ENCODE measurements at places on chromosomes 7 and 10.

- DNase-seq: no peak
Measured at GRCh38 chr10:119029613-119030420, at the start of gene NANOS1. Gene NANOS1 (plus strand): TSS chr10:119029714. CDS start chr10:119029802, 88 bp downstream.

DNA sequence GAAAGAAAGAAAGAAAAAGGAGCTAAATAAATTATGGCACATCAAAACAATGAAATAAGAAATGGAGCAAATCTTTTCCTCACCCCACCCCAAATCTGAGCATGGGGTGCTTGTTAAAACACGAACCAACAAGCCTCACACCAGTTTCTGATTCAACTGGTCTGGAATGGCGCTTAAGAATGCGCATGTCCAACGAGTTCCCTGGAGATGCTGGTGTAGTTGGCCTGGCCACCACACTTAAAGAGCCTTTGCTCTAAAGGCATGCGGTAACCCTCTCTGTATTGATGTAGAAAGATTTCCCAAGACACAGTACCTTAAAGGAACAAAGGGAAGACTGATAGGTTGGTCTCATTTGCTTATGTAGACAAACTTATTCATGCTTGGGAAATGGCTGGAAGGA lies 49.1 kb upstream of the STEAP1B start:
- no peak for DNase-seq

DNA sequence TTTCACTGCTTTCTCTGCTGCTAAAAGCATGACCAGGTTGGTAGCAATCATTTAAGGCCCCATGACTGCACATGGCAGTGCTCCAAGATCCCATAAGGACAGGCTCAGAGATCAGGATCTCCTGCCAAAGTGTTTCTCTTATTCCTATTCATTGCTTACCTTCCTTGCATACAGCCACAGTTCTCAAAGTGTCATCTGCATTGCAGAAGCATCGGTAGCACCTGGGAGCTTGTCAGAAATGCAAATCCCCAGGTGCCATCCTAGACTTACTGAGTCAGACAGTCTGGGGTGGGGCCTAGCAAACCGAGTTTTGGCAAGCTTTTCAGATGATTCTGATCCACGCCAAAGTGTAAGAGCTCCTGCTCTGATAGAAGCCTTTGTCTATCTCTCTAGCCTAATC lies 489.0 kb upstream of the AUTS2 start:
- peak; percentile 88 for DNase-seq

DNA sequence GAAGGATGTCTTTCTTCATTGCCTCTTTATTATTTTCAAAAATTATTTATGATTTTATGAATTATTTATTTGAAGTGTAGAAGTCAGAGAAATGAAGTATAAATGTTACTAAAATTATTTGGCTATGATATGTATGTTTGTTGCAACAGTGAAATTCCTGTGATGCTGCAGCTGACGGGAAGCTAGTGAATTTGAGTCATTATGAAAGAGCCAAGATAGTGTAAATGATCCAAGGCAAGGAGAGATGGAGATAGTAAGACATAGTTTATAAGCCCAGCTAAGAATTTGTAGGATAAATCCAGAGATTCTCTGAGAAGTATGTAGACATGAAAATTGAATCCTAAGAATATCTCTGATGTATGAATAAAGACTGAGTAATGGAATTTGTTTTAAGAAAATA lies 30.8 kb downstream of the CASD1 start:
- DNase-seq: no peak

DNA sequence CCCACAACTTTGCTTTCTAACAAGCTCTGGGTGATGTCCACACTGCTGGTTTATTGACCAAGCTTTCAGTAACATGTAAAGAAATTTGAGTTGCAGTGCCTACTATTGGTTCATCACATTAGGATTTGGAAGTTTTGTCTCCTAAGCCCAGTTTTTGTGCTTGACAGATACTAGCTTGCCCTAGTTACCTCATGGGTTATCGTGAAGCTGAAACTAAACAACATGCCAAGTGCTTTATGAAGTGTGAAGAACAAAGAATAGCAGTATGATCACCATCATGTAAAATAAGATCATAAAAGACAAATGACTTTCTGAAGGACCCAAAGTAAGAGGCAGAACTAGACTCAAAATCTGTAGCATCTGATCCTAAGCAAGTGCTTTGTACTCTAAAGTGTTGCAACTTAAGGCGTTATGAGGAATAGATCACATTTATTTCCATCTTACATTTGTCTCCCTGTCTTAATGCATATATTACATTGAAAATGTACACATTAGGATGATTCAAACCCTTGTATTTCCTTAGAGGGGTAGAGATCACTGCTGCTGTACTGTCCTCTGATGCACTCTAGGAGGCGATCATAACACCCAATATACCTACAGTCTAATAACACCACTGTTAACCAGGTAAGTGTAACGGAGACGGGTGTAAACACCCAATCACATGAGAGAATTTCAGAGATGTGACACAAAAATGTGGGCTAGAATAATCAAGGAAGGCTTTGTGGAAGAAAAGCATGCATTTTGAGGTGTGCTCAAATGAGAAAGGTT lies 71.3 kb downstream of the NRCAM start:
- DNase-seq: no peak

- DNase-seq: no peak
Measured at GRCh38 chr10:14062528-14063260, 268.0 kb downstream of the FRMD4A start.

Data from cerebellar cortex (tissue), 1 donor.